GM23248 (cell line): ENCODE measurements at places on chromosomes 5 and 9.

GRCh38 chr5:143931476-143931875 is 119.5 kb downstream of the HMHB1 start:
- no peak for DNase-seq

DNA sequence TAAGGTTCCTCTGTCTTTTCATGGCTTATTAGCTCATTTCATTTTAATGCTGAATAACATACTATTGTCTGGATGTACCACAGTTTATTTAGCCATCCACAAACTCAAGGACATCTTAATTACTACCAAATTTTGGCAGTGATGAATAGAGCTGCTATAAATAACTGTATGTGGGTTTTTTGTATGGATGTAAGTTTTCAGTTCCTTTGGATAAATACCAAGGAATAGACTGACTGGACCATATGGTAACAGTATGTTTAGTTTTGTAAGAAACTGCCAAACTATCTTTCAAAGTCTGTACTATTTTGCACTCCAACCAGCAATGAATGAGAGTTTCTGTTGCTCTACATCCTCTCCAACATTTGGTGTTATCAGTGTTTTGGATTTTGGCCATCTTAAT is 38.7 kb downstream of the SCAMP1 start:
- no peak for DNase-seq

- DNase-seq = no peak
These were observed 81.8 kb downstream of the FBXO38 start for GRCh38 chr5:148465381-148466235.

GRCh38 chr9:1916655-1917054 is 98.5 kb upstream of the SMARCA2 start:
- DNase-seq = peak; percentile 34

GRCh38 chr5:74289691-74290090 is 350.8 kb downstream of the ENC1 start:
- no peak for DNase-seq

DNA sequence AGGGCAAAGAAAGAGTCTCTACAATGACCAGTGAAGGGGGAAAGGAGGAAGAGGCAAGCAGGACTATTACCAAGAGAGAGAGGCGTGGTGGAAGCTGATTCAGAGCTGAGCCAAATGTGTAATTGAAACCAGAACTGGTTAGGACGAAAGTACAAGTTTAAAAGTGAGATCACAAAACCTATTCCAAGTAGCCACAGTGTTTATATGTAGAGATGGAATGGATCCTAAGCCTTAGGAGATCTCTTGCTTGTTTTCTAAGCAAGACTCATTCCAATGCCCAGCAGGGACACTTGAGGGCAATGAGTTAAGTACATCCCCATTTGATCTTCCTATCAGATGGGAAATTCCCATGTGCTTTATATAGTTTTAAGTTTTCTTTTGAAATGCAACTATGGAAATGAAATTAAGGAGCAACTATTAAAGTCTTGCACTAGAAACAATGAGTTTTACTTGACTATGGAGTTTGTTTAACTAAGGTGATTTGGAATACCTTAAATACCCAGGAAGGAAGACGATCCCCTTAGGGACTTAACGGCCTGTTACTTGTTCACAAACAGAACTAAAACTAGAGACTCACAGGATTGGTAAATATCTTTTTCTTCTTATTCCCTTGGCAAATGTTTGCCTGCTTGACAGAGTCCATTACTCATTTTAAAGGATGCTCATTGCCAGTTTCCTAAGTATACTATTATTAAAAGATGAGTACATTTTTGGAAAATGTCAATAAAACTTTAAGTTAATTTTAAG is 51.1 kb upstream of the SNX2 start:
- peak; percentile 90 for DNase-seq

GRCh38 chr9:77899679-77900354 is 131.8 kb downstream of the GNAQ start:
- DNase-seq = peak; percentile 78

GRCh38 chr5:28903643-28904042 is 1865.3 kb upstream of the CDH9 start:
- no peak for DNase-seq

GRCh38 chr5:6552612-6553011 is 80.2 kb downstream of the NSUN2 start:
- DNase-seq = no peak

DNA sequence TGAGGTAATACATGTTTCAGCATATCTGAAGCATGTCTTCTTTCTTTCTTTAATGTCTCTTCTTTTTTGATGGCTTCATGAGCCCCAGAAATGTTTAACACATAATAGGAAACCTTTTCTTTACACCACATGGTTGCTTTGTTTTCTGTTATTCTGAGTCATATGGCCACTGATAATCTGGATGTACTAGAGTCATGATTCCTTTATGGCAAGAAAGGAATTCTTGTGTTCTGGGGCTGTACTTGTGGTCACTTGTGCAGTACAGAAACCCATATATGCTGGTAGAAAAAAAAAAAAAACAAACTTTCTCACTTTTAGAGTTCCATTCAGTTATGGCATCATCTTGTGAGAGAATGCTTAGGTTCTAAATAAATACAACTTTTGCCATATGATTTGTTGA is 1669.3 kb upstream of the CDH9 start:
- no peak for DNase-seq

GRCh38 chr5:57199866-57200265 is 26.0 kb downstream of the GPBP1 start:
- DNase-seq = no peak
